A549 treated with dexamethasone at 1 μM for 4 hours (cell line): ENCODE measurements at places on chromosomes 7 and 10. TPM values are rescaled to one million over a fixed set of nuclear protein-coding genes. Genes with fewer than 3 reads are reported as not detected.

Gene KLF14
- total RNA-seq: 0.02 to 0.05 TPM in 2 of 5 replicates, not detected in the others

Gene INTS1
- total RNA-seq: 34.2 to 66.2 TPM (median 60.1 TPM) in 5 replicates

Gene LDB3
- total RNA-seq: 0.12 to 0.29 TPM (median 0.18 TPM) in 5 replicates

Gene ZNF425
- 1.1 to 1.9 TPM (median 1.5 TPM) in 5 replicates for total RNA-seq

Gene TMEM184A
- 4.1 to 10.4 TPM (median 8.8 TPM) in 5 replicates for total RNA-seq

Gene PRTFDC1
- 15.0 to 18.0 TPM (median 16.6 TPM) in 5 replicates for total RNA-seq

Gene ADAM12
- total RNA-seq: 2.7 to 4.9 TPM (median 3.9 TPM) in 5 replicates

Gene FAM25A
- total RNA-seq: not detected in 5 replicates

Gene CRTAC1
- 1.1 to 1.7 TPM (median 1.5 TPM) in 5 replicates for total RNA-seq

Gene MET
- total RNA-seq: 68.4 to 99.2 TPM (median 83.8 TPM) in 5 replicates

Gene FAS
- 28.0 to 31.4 TPM (median 30.5 TPM) in 5 replicates for total RNA-seq

Gene ZNF467
- total RNA-seq: 0.60 to 1.6 TPM (median 1.1 TPM) in 5 replicates

Gene PIP
- total RNA-seq: 0.19 to 0.32 TPM (median 0.23 TPM) in 3 of 5 replicates, not detected in the others

Gene OR13A1
- total RNA-seq: 0.04 to 0.05 TPM in 2 of 5 replicates, not detected in the others

Gene PKD2L1
- total RNA-seq: 0.11 to 0.38 TPM (median 0.19 TPM) in 5 replicates

Gene LIPN
- not detected in 5 replicates for total RNA-seq

Gene GOLGA7B
- total RNA-seq: 3.1 to 4.2 TPM (median 3.8 TPM) in 5 replicates

Gene ZNF511
- 60.8 to 75.5 TPM (median 68.0 TPM) in 5 replicates for total RNA-seq

Gene PAOX
- total RNA-seq: 1.4 to 2.5 TPM (median 2.0 TPM) in 5 replicates

Gene CYP3A7
- total RNA-seq: not detected in 5 replicates

Gene CFAP70
- total RNA-seq: 0.08 to 0.20 TPM (median 0.14 TPM) in 5 replicates

Gene NCF1
- total RNA-seq: 0.11 to 0.43 TPM (median 0.21 TPM) in 5 replicates

Gene ZNF248
- total RNA-seq: 2.8 to 4.8 TPM (median 4.1 TPM) in 5 replicates

Gene KBTBD2
- total RNA-seq: 23.5 to 28.5 TPM (median 26.1 TPM) in 5 replicates

Gene SPAM1
- not detected in 5 replicates for total RNA-seq

Gene ABCA13
- 0.01 to 0.06 TPM (median 0.05 TPM) in 5 replicates for total RNA-seq

Gene FFAR4
- 0.06 to 0.13 TPM (median 0.09 TPM) in 5 replicates for total RNA-seq

Gene TAC1
- total RNA-seq: 0.11 to 0.34 TPM (median 0.11 TPM) in 3 of 5 replicates, not detected in the others

Gene NEBL
- 7.4 to 14.0 TPM (median 12.9 TPM) in 5 replicates for total RNA-seq

Gene AFAP1L2
- total RNA-seq: 20.2 to 24.3 TPM (median 21.7 TPM) in 5 replicates

Gene C7orf57
- total RNA-seq: 0.27 to 0.35 TPM (median 0.27 TPM) in 5 replicates

Gene CFAP69
- 1.2 to 2.3 TPM (median 2.0 TPM) in 5 replicates for total RNA-seq

Gene PSMC2
- total RNA-seq: 158 to 202 TPM (median 159 TPM) in 5 replicates

Gene ZNF736
- 0.02 TPM in 3 of 5 replicates, not detected in the others for total RNA-seq

Gene PPP1R17
- not detected in 5 replicates for total RNA-seq

Gene CH25H
- 0.68 to 0.97 TPM (median 0.71 TPM) in 5 replicates for total RNA-seq

Gene STRA8
- total RNA-seq: not detected in 5 replicates

Gene HOXA13
- total RNA-seq: 2.0 to 3.1 TPM (median 2.6 TPM) in 5 replicates

Gene CCDC172
- not detected in 5 replicates for total RNA-seq

Gene LIPF
- not detected in 5 replicates for total RNA-seq

Gene FRMD4A
- total RNA-seq: 3.0 to 4.4 TPM (median 4.0 TPM) in 5 replicates
